ENCODE measurements at places on chromosomes 16 and 17. TPM values are rescaled to one million over a fixed set of nuclear protein-coding genes. Genes with fewer than 3 reads are reported as not detected.

DNAH9 gene
- total RNA-seq, result 1.3 TPM

TMEM98 gene
- 57.0 TPM for total RNA-seq

MED9 gene
- 9.4 TPM for total RNA-seq

ICAM2 gene
- total RNA-seq, result 0.16 TPM

TEX14 gene
- total RNA-seq, result not detected

CCL15 gene
- total RNA-seq, result not detected

SLC47A2 gene
- not detected for total RNA-seq

PYDC1 gene
- not detected for total RNA-seq

ZNF267 gene
- 6.9 TPM for total RNA-seq

CLEC18B gene
- total RNA-seq, result 2.1 TPM

TEX19 gene
- not detected for total RNA-seq

MYOCD gene
- not detected for total RNA-seq

GRAPL gene
- total RNA-seq, result not detected

CLDN7 gene
- 26.0 TPM for total RNA-seq

VWA3A gene
- not detected for total RNA-seq

RAB37 gene
- total RNA-seq, result not detected
